ENCODE measurements at places on chromosomes 5 and 9. TPM values are rescaled to one million over a fixed set of nuclear protein-coding genes. Genes with fewer than 3 reads are reported as not detected.

DNA sequence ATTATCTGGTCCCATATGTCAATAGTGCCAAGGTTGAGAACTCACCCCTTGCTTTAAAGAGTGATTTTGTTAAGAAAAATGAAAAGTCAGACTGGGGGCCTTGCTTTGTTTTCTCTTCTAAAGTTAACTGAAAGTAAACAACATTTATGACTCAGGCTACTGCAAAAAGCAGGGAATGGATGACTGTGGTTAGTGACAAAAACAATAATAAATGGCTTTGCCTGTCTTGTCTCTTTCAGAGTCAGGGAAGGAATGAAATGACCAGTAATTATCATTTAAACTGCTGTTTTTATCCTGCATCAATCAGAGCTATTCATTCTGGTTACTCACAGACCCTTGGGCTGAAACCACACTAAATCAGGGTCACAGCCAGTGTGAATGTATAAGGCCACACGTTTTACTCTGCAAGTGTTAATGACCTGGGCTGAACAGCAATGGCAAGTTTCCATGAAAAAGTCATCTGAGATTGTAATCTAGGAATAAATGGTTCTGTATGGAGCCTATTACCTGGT, 112.2 kb downstream of the ZNF608 start:
- DNase-seq: no peak

The ITGA1 gene
- polyA plus RNA-seq: 0.89 TPM

The PCDHB10 gene
- polyA plus RNA-seq: not detected

- DNase-seq: no peak
These were observed 106.3 kb downstream of the TENT4A start for GRCh38 chr5:6819521-6819920.
